ENCODE measurements at places on chromosomes 3 and 15.

DNA sequence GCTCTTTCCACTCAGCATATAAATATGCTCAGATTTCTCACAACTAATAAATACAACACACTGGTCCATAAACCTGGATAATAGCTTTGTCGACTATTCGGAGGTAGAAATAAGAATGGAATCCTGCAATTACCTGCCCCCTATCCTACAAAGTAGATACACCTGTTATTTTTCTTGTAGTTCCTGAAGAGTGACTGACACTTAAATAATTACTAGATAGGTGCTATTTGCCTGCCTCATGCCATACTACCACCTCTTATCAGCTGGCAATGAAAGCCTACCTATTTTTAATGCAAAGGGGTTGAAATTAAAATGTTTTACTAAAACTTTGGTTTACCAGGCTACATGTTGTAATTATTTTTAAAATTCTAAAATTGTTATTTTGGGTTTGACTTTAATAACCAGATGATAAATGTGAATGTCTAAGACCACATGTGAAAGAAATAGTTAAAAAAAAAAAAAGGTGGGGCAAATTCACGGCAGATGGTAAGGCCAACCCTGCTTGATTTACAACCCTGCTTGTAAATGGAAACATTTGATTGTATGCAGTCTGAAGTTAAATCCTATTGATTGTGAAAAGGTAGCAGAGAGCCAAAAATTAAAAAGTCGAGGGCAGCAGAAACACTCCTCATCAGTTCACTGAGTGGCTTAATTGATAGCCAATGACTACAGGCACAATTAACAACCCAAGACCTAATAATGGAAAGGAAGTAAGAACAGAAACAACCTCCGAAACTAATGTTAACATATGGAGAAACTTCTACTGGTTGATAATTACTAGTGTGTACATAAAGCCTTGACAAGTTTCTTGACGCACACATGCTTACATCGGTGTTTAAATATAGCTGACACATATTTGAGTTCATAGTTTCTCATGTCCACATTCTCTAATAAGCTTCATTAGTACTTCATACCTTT lies 8.9 kb downstream of the PEAK1 start:
- peak; percentile 20 for DNase-seq

DNA sequence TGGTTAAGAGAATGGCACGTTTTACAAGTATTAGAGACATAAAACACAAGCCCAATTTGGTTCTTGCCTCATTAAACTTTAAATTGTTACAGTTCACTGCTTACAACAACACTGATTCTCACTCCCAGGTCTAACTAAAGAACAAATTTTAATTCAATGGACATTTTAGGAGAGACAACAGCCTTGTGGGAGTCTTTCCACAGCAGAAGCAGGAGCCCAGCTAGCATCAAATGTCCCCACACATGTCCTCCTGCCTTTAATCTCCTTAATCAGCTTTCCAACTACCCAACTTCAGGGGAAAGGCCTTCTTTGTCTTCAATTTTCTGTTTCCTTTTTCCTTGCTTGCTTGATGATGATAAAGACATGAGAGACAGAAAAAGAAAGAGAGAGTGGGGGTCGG lies 287.8 kb upstream of the WNT5A start:
- DNase-seq, result no peak

DNA sequence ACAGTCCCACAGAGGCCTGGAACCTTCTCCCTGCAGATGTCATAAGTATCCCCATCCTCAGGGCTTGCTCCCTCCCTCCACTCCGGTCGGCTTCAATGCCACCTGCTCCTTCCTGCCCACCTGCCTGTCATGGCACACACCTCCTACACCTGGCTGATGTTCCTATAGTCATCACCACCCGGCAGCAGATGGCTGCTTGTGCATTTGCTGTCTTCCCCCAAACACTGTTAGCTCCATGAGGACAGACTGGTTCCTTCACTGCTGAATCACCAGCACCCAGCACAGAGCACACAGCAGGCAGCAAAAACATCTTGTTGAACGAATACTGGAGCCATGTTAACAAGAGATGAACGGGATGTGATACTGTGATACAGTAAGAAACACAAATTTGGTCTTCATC lies 14.8 kb downstream of the TARS3 start:
- DNase-seq, result no peak

- no peak for DNase-seq
These were observed 629.2 kb upstream of the AGTR1 start for GRCh38 chr3:148068466-148068865.

DNA sequence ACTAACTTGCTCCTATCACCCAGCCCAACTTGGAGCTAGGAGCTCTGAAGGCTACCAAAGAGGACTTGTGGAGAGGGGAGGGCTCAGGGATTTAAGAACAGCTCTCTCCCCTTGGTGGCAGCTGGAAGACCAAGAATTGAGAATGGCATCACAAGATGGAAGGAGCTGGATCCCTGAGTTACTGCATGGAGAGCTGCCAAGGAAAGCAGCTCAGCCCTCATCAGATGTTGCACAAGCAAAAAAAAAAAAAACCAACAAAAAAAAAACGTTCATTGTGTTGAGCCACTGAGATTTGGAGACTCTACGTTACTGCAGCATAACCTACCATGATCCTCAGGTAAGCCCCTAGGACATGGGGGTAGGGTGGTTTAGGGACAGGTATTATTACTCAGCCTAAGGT lies 41.0 kb downstream of the ITGB5 start:
- DNase-seq, result no peak

DNA sequence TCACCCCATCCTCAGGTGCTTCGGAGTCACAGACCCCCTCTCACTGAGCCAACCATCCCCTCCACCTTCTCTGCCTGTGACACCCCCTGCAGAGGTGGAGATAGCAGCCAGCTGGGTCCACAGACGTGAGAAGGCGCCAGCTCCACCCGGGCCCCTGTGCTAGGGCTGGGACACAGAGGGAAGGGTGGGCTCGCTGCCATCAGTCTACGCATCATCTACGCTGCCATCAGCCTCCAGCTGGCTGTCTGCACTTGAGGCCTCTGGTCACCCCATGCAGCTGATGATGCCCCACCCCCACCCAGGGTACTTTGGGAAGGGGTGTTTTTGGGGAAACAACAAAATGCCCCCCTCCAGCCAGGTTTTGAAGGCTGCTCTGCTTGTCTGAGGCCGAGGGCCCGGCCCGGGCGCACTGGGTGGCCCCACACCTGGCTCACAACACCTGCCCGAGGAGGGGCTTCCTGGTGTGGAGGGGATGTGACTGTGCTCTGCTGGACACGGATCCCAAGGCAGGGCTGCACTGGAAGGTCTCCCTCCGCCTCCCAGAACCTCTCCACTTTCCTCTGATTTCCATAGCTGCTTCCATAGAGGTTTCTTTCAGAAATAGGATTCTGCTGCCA lies 163.4 kb upstream of the IQSEC1 start:
- no peak for DNase-seq

DNA sequence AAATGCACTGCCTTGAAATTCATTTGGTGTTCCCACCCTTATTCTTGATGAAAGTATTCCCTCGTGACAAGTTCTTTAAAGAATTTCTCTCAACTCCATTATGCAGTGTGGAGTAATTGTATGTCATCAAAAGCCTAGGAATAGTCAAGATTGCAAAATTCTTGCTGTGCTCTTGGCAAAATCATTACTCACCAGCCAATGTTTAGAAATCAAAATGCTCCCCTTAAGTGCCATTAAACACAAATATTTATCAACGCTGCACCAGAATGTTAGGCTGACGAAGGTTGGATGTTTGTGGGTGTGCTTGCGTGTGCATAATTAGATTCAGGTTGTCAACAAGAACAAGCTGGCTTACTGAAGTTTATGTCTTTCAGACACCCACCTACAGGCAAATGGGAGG lies 40.5 kb downstream of the SST start:
- no peak for DNase-seq

DNA sequence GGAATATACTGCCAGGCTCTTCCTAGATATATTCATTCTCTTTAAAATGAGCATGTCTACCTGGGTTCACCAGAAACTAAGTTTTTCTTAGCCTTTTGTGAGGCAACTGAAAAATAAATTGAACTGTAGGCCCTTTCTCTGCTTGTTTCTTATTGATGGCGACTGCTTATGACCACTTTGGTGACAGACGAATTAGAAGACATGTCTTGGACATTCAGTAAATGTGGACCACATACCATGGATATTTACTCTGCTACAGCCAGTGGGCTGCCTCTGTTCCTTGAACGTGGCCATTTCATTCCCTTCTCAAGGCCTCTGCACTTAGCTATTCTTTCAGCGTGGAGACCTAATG lies 603 bp upstream of the SELENOK start:
- no peak for DNase-seq

DNA sequence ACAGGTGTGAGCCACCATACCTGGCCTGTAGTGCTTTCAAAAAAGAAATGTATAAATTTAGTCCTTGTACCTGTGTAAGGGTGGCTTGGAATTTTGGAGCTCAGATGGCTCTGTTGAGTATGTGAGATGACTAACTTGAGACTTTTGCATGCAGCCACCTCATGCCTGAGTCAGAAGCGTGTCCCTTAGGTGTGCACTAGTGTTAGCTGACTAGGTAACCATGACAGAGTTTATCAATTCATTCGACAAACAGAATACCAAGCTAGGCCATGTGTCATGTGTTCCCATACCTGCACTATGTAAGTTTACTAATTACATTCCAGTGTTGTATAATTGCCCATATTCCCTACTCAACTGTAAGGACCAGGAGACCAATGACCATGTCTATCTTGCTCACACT lies 4.0 kb upstream of the ZNF639 start:
- DNase-seq, result no peak

GRCh38 chr3:177968891-177969290 lies 567.3 kb upstream of the KCNMB2 start:
- no peak for DNase-seq

DNA sequence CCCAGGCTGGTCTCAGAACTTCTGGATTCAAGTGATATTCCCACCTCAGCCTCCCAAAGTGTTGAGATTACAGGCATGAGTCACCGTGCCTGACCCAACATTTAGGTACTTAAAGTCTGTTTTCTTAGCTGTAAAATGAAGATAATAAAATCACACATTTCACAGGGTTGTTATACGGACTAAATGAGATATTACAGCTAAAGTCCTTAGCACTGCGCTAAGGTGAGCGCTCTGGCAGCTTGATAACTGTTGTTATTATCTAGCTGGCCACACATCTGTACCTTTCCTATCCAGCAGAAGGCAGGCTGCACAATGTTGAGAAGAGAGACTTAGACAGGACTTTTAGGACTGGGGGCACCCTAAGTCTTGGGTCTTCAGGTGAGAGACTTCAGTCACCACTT lies 2.7 kb upstream of the LIPH start:
- no peak for DNase-seq

GRCh38 chr15:91055548-91056331 lies 33.3 kb upstream of the VPS33B start:
- DNase-seq, result peak; percentile 43

DNA sequence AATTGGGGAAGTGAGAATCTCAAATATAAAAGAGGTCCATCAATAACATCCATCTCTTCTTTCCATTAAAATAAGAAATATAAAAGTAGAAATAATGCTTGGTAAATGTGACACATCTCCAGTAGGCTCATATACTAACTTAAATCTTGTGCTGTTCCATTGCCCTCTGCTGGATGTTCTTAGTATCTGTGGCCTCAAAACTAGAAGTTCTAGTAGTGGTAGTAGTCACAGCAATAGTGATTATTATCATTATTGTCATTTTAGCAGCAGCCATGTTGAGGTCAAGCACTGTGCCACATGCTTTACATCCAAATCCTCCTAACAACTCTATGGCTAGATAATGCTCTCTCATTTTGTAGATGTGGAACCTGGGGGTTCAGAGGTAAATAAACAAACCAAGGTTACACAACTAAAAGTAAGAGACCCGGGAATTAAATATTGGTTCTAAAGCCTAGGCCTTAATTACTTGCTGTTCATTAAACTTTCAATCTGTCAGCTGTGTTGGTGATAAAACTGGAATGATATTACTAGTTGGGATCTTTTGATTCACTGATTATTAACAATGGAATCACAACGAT lies 20.2 kb upstream of the BTLA start:
- peak; percentile 20 for DNase-seq

- no peak for DNase-seq
These were observed 2.0 kb downstream of the BHLHE40 start for GRCh38 chr3:4981294-4981664.

DNA sequence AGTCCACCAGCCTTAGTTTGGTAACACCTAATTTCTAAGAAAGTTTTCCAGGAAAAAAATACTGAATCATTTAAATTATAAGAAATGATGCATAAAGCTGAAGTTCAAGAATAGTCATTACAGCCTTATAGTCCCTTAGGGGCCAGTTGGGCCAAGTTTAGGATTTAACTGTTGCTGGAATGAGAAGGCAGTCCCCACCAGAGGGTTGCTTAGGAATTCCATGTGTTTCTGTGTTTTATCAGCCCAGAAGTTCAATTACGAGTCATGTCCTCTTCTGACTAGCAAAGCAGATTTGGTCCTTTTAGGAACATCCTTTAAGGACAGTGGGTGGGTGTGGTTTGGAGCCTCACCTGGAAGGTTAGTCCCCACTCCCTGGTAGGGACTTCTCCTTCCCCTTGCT lies 57.0 kb upstream of the NR2E3 start:
- no peak for DNase-seq

DNA sequence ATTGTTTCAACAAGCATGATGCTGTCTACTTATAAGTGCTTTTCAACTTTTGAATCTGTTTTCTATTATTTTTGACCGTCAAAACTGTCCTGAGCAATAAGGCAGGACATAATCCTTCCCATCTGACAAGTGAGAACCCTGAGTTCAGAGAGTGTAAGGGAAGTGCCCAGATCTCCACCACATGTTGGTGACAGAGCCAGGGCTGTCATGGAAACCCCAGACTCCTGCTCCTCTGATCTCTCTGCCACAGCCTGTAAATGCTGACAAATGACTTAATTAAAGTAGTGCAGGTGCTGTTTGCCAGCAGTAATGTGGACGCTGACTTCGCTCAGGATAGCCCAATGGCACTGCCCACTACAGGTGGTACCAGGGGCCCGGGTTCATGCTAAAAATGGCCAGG lies 40.3 kb downstream of the SPSB4 start:
- peak; percentile 23 for DNase-seq

DNA sequence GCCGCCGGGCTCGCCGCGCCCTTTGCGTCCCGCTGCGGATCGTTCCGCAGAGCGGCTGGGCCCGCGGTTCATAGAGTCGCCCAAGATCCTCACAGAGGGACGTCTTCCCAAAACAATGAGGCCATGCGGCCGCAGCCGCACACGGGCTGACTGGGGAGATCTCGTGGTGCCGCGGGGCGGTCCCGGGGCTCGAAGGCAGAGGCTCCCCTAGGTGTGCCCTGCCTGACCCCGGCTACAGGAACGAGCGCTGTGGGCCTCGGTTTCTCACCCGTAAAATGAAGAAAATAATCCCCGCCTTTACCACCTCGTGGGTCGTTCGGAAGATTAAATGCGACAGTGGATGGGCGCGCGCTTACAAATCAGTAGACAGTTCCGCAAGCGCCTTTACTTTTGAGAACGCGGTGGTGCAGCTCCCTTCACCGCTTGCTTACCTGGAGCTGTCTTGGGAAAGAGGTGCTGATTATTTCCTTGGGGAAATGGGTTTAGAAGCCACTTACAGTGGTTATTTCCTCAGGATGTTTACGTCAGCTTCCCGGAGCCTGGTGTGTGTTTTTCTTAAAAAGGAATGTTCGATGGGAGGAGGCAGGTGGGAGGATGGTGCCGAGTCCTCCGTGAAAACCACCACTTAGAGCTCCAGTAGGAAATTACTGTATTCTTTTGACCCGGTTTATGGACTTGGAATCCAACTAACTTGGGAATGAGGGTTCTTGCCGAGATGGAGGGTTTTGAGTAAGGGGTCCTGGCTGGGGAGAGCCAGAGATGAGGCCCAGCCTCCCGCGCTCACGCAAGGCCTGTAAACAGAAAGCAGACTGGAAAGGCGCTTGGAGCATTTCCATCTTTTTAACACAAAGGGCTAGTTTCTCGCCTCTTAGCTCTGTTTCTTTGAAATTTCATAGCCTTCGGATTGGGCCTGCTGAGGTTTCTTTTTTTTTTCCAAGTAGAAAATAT lies 1.9 kb upstream of the MEX3B start:
- DNase-seq, result no peak

All from DMS 273 treated with DMSO at 0.1 percent for 48 hours (cell line).